Stimulated activated CD8-positive, alpha-beta memory T cell treated with anti-CD3 and anti-CD28 coated beads, Interleukin-15, amount 100 ng/mL, for 4 hours (primary cell): ENCODE measurements at places on chromosomes 12 and 14.

GRCh38 chr12:121797937-121798786 is 4.7 kb upstream of the RHOF start:
- no peak for DNase-seq

GRCh38 chr12:96121271-96121711 is 72.9 kb upstream of the ELK3 start:
- DNase-seq, result no peak

DNA sequence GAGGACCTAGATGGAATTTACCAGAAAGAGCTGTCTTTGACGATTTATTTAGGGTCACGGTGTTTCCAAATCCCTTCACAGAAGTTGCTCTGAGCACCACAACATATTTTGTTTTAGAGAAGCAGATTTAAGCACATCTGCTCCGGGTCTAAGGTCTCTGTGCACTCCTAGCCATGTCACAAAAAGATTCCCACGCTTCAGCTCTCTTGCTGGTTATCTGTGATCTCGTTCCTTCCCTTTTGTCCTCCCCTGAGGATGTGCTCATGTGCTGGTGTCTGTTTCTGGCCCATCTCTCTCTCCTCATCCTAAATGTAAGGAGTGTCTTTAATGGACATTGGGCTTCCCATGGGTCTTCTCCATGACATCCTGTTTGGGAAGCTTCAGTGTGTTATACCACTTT is 53.7 kb upstream of the GNPNAT1 start:
- no peak for DNase-seq

DNA sequence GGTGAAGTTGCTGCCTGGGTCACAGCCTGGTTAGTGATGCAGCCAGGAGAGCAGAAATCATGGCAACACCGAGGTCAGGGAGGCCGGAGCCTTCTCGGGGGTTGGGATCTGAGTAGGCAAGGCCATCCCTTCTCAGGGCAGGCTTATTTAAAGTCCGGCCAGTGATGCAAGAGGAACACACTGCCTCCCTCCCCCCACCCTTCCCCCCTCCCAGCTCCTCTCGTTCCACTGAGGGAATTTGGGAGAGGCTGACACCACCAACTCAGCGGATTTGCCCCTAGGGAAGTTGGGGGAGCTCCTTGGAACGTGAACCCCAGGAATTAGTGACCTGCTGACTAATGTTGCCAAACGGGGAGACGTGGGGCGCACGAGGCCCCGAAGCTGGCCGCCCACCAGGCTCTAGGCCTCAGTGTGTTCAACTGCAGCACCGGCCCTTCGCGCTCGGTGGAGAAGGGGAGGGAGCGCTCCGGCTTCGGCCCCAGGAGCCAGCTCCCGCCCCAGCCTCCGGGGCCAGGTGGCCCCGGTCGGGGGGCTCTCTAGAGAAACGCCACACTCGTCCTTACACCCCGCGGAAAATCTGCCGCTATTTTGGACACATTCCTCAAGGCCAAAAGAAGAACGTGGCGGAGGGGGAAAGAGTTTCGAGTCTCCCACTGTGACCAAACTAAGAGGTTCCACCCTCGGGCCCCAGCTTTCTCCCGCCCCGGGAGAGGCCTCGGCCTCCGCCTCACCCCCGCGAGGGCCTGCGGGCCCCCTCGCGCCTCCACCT is 1.6 kb downstream of the CTDSP2 start:
- DNase-seq, result no peak

DNA sequence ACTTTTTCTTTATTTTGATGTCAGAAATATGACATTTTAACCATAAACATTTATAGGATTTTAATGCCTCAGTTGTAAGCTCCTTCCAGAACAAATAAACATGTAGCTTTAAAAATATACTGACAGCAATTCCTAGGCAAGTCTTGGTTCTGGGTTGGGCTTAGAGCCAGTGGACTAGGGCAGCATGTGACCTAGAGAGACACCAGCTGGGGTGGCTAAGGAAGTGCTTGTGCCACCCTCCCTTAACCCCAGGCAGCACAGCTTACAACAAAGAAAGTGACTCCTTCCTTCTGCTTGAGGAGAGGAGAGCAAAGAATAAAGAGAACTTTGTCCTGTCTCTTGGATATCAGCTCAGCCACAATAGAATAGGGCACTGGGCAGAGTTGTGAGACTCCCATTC is 61.6 kb upstream of the KTN1 start:
- DNase-seq, result no peak

DNA sequence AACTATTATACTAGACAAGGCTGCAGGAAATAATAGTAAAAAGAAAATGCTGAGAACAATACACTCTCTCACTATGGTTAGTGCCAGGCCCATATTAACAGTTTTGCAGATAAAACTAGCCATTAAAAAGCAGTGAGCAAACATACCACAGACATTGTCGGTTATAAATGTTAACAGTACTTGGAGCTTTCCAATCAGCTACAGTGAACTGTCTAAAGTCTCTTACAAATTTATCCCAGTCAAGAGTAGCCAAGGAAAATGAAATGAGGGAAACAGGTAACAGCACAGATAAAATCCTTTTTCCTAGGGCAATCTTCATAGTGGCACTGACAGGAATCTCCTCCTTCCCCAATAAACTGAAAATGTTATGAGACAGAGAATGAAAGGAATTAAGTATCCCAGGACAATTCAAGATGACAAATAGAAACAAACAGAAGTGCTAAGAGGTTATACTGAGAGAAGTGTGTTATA is 30.8 kb downstream of the PAWR start:
- DNase-seq, result no peak

GRCh38 chr12:89760783-89761182 is 52.1 kb upstream of the ATP2B1 start:
- DNase-seq, result no peak

DNA sequence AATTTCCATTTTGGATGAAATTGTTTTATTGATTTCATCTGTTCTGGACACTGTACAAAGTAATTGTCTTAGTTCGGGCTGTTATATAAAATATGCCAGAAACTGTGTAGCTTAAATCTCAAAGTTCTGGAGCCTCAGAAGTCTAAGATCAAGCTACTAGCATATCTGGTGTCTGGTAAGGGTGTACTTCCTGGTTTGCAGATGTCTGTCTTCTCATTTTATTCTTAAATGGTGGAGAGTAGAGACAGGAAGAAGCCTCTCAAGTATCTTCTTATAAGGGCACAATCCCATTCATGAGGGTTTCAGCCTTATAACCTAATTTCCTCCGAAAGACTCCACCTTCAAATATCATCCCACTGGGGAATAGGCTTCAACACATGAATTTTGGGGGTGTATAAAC is 51.3 kb downstream of the MON2 start:
- DNase-seq, result no peak

GRCh38 chr14:95514131-95515079 is 2.0 kb downstream of the SYNE3 start:
- DNase-seq, result no peak

GRCh38 chr12:85310025-85310424 is 30.0 kb downstream of the ALX1 start:
- no peak for DNase-seq

DNA sequence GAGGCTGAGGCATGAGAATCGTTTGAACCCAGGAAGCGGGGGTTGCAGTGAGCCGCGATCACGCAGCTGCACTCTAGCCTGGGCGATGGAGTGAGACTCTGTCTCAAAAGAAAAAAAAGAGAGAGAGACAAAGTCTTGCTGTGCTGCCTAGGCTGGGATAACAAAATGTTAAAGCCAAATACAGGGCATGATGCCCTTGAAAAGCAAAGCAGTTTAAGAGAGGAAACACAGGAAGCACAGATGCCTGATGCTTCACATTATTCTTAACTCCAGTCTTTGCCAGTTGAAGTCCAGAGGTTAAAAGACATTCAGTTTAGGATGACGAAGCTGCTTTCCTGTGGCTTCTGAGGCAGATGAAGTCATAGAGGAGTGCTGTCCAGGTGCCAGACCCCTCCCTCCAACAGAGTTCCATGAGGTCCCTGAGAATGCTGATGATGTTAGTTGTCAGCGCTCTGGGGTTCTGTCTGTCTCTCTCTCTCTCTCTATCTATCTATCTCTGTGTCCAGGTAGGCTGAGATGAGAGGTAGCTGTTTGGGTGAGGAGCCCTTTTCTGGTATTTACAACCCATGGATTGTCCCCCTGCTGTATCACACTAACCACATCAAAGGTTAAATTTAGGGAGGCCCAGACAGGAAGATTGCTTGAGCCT is 4.9 kb upstream of the MRPL52 start:
- no peak for DNase-seq

DNA sequence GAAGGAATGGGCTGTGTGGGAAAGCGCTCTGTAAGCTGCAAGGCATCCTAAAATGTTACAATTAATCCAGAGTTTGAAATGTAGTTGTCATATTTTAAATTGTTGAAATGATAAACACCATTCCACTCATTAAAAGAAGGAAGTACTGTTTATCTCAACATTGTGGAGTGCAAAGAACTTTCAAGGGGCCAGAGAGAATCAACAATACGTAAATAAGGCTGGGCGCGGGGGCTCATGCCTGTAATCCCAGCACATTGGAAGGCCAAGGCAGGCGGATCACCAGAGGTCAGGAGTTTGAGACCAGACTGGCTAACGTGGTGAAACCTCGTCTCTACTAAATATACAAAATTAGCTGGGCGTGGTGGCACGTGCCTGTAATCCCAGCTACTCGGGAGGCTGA is 24.5 kb downstream of the NR1H4 start:
- DNase-seq, result no peak

GRCh38 chr14:89491711-89492381 is 74.8 kb upstream of the FOXN3 start:
- DNase-seq, result no peak

DNA sequence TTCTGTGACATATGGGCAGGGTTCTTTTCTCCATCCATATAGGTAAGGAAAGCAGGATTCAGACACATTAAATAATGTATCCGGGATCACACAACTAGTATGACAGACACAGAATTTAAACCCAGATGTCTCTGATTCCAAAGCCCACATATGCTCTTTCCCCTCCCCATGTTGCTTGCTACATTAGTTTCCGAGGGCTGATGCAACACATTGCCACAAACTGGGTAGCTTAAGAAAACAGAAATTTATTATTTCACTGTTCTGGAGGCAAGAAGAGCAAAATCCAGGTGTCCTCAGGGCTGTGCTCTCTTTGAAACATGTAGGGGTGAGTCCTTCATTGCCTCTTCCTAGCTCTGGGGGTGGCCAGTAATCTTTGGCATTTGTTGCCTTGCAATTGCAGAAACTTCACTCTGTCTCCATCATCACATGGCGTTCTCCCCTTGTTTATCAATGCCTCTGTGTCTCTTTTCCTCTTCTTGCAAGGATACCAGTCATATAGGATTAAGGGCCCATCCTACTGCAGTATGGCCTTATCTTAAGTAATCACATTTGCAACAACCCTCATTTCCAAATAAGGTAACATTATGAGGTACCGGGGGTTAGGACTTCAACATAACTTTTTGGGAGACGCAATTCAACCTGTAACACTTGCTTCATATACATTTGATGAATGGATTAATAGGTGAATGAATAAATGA is 83.0 kb upstream of the CCND2 start:
- no peak for DNase-seq

- no peak for DNase-seq
These were observed 153.1 kb downstream of the TTC7B start for GRCh38 chr14:90663140-90663539.

GRCh38 chr14:63432228-63432627 is 110.9 kb downstream of the PPP2R5E start:
- DNase-seq, result no peak

- DNase-seq, result no peak
These were observed 204.9 kb upstream of the RMST start for GRCh38 chr12:97257726-97258125.

- no peak for DNase-seq
These were observed 74.0 kb upstream of the CDKN3 start for GRCh38 chr14:54322701-54323337.

GRCh38 chr14:96902004-96902403 is 104.8 kb downstream of the VRK1 start:
- DNase-seq, result no peak
